ENCODE measurements at places on chromosomes 1 and 21. TPM values are rescaled to one million over a fixed set of nuclear protein-coding genes. Genes with fewer than 3 reads are reported as not detected.

GRCh38 chr1:52659851-52660596 is 27.1 kb downstream of the SHISAL2A start:
- no peaks in the 10 kb centered on the region for H3K4me1 ChIP-seq
- H3K27ac ChIP-seq, result no peak overlapping the region
- DNase-seq, result no peak
- H3K4me3 ChIP-seq, result no peak overlapping the region

ATG4C gene
- 11.5 TPM for total RNA-seq

DNA sequence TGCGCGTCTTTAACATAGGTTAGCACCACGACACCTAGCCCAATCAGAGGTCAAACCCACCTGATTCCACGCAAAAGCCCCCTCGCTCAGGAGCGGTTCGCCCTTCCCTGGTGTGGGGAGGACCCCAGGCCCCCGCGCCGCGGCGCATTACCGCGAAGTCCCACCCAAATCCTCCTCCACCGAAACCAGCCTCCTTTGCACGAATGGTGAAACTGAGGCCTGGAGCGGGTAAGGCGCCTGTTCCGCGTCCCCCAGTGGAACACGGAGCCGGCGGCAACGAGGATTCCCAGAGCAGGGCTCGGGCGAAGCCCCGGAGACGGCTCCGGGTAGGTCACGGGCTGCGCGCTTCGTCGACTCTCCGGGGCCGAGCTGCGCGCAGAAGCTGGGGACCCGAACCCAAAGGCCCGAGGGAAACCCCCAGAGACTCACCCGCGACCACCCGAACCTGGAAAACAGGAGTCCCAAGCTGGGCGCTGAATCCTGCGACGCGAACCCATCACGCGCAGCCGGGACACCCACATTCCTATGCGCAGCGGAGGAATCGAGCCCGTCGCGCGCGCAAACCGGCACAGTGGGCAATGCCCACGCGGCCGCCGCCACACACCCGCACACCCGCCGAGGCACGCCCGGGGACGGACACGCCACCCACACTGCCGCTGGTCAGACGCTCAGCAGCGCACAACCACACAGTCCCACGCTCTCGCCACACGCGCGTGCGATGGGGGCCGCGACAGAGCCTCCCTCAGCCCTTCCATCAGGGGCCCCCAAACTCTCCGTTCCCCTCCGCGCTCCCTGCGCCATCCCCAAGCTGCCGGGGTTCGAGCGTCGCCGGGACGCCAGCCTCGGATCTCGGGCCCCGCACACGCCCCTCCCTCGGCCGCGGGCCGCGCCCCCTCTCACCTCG is 507 bp downstream of the GLIS1 start:
- no peak overlapping the region for H3K27ac ChIP-seq
- DNase-seq, result peak; percentile 4
- H3K4me1 ChIP-seq, result peaks cover 10% of the 10 kb centered on the region
- H3K36me3 ChIP-seq, result no peaks in the 10 kb centered on the region

GRCh38 chr1:168081373-168082007 is 55.2 kb downstream of the GPR161 start:
- no peak overlapping the region for H3K27ac ChIP-seq
- H3K27me3 ChIP-seq, result no peaks in the 10 kb centered on the region
- no peak overlapping the region for H3K4me3 ChIP-seq
- peaks cover 11% of the 10 kb centered on the region for H3K36me3 ChIP-seq

GRCh38 chr1:226714148-226714547 is 24.9 kb downstream of the ITPKB start:
- H3K36me3 ChIP-seq, result peaks cover 26% of the 10 kb centered on the region
- H3K27ac ChIP-seq, result no peak overlapping the region
- no peaks in the 10 kb centered on the region for H3K27me3 ChIP-seq
- H3K4me3 ChIP-seq, result no peak overlapping the region
- H3K4me1 ChIP-seq, result peaks cover 56% of the 10 kb centered on the region

SLFNL1 gene
- 0.19 TPM for total RNA-seq

GRCh38 chr21:42107881-42108553 is 36.9 kb downstream of the UMODL1 start:
- no peaks in the 10 kb centered on the region for H3K36me3 ChIP-seq
- DNase-seq, result no peak
- H3K27me3 ChIP-seq, result no peaks in the 10 kb centered on the region
- H3K27ac ChIP-seq, result peak overlapping the region; percentile 47
- peaks cover 40% of the 10 kb centered on the region for H3K4me1 ChIP-seq

DNA sequence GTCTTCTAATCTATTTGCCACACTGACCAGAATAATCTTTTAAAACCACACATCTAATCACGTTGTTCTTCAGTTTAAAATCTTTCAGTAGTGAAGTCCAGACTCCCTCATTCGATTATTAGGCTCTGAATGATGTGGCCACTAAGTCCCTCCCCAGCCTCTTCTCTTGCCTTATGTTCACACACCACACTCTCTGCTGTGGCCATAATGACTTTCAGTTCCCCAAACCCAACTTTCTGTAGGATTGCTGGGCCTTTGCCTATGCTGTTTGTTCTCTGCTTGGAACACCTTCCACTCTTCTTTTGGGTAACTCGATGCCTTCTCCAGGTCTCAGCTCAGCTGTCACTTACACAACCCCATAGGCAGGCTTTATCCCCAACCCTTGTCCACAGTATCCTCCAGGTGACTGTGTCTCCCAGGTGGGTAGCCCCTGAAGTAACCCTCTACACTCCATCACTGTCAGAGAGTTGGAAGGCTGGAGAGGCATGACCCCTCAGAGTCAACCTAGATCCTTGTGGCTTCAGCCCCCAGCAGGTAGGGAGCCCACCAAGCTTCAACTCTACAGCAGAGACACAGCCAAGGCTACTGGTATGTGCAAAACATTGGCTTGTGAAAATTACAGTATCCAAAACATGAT is 8.4 kb upstream of the SLC37A1 start:
- H3K36me3 ChIP-seq, result no peaks in the 10 kb centered on the region
- H3K27ac ChIP-seq, result no peak overlapping the region
- no peaks in the 10 kb centered on the region for H3K27me3 ChIP-seq

GRCh38 chr1:156468693-156469345 is 31.8 kb downstream of the MEF2D start:
- H3K36me3 ChIP-seq, result peaks cover 84% of the 10 kb centered on the region
- no peak for DNase-seq
- no peaks in the 10 kb centered on the region for H3K4me1 ChIP-seq
- H3K27ac ChIP-seq, result no peak overlapping the region

DNA sequence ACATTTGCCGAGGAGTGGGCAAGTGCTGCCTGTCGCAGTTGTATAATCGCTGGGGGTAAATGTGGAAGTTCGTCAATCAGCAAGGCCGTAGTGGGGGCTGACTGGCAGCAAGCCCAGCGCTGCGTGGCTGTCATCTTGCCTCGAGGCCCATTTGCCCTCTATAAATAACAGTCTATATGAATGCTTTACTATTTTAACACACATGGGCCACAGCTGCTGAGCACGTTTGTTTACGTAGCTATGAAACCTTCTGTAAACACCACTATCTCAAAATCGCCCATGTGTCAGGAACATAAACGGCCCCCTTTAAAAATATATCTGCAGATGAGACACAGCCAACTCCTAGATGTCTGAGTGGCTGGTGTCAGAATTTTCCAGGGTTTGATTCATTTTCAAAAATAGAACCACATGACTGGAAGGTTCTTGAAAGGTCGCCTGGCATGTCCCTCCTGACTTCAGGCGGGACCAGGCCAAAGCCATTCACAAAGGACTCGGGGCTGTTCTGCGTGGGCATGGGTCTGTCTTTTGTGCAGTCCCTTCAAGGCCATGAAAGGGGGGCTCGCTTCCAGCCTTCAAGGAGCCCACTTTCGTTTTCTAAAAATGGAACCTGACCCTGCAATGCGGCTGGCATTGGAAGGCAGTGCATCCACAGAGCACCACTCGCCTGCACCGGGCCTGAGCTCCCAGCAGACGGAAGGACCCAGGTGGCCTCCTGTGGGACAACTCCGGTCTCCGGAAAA is 205.5 kb downstream of the KCNJ6 start:
- H3K4me3 ChIP-seq, result no peak overlapping the region
- no peaks in the 10 kb centered on the region for H3K27me3 ChIP-seq
- no peaks in the 10 kb centered on the region for H3K36me3 ChIP-seq
- no peaks in the 10 kb centered on the region for H3K4me1 ChIP-seq

PATJ gene
- 8.6 TPM for total RNA-seq

BCL2L15 gene
- total RNA-seq, result 0.76 TPM

AMY1A gene
- 0.05 TPM for total RNA-seq

- no peak overlapping the region for H3K27ac ChIP-seq
- peaks cover 12% of the 10 kb centered on the region for H3K4me1 ChIP-seq
- DNase-seq, result no peak
- H3K36me3 ChIP-seq, result no peaks in the 10 kb centered on the region
- no peak overlapping the region for H3K4me3 ChIP-seq
These were observed 89.5 kb upstream of the DPH5 start for GRCh38 chr1:101115112-101115511.

- no peak overlapping the region for H3K4me3 ChIP-seq
- H3K4me1 ChIP-seq, result no peaks in the 10 kb centered on the region
- no peak overlapping the region for H3K27ac ChIP-seq
- DNase-seq, result no peak
- H3K36me3 ChIP-seq, result no peaks in the 10 kb centered on the region
These were observed 533.4 kb downstream of the MATN1 start for GRCh38 chr1:30189818-30190500.

KRTAP11-1 gene
- 0.09 TPM for total RNA-seq

- H3K4me3 ChIP-seq, result no peak overlapping the region
- H3K4me1 ChIP-seq, result no peaks in the 10 kb centered on the region
- no peaks in the 10 kb centered on the region for H3K36me3 ChIP-seq
- no peaks in the 10 kb centered on the region for H3K27me3 ChIP-seq
- H3K27ac ChIP-seq, result no peak overlapping the region
- DNase-seq, result no peak
These were observed 90.8 kb upstream of the TNFSF4 start for GRCh38 chr1:173297798-173298391.

- no peak overlapping the region for H3K4me3 ChIP-seq
- no peaks in the 10 kb centered on the region for H3K27me3 ChIP-seq
- no peak for DNase-seq
- H3K27ac ChIP-seq, result peak overlapping the region; percentile 20
These were observed 5.2 kb downstream of the RCSD1 start for GRCh38 chr1:167635156-167635648.

CFAP107 gene
- total RNA-seq, result not detected

DNA sequence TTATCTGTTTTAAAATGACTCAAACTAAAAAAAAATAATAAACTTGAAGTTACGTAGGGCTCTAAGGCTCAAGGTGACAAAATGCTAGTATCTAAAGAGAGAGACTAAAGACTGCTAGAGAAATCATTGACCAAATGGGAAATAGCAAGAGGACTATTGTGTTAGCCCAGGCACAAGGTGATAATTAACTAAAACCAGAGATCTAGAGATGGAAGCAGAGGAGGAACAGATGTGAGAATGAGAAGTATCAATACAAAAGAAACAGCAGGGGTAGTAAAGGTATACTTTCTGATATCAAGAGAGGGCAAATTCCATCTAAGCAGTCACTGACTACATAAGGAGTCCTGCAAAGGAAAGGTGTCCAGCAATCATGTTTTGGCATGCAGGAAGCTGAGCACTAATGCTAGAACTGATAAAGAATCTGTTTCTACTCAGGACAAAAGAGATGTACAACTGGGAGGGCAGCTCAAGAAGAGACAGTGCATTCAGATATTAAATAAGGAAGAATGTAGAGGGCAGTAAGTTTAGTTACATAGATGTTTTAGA is 100.2 kb upstream of the GNG4 start:
- H3K27me3 ChIP-seq, result no peaks in the 10 kb centered on the region
- H3K4me1 ChIP-seq, result no peaks in the 10 kb centered on the region
- DNase-seq, result no peak
- H3K4me3 ChIP-seq, result no peak overlapping the region

DNA sequence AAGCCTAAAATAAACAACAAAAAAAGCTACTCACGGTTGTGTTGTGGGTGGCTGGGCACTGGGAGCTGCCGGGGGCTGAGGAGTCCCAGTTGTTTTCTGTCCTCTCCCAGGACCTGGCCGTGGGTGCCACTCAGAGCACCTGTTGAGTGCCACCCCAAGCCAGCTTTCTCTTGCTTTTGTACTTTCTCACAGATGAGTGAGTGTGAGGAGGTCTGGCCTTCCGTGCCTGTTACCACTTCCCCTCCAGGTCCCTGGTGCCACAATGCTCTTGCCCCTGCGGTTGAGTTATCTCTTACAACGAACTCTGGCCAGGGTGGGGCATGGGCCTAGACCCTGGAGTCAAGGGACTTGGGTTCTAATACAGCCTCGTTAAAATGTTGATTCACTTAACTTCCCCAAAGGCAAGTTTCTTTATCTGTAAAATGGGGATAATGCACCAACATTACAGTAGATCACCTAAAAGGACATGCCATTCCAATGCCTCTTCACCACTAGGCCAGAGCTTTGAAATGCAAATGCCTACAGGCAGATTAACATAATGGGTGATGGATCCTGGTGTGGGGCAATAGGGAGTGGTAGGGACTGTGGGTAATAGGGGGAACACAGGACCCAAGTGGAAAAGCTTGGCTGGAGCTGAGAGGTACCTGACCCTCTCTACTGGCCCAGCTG is at the start of gene CNR2:
CNR2 (minus strand) TSS at position 151 of the 669 bp plus-strand sequence. CDS start 37,745 bp downstream, outside the sequence.
- no peak within 1 kb of the TSS for H3K4me3 ChIP-seq
- no peak for DNase-seq
- H3K27ac ChIP-seq, result no peak within 1 kb of the TSS
- no peaks in the 10 kb centered on the region for H3K36me3 ChIP-seq
- peaks cover 62% of the 10 kb centered on the region for H3K4me1 ChIP-seq
- H3K27me3 ChIP-seq, result no peaks in the 10 kb centered on the region

DNA sequence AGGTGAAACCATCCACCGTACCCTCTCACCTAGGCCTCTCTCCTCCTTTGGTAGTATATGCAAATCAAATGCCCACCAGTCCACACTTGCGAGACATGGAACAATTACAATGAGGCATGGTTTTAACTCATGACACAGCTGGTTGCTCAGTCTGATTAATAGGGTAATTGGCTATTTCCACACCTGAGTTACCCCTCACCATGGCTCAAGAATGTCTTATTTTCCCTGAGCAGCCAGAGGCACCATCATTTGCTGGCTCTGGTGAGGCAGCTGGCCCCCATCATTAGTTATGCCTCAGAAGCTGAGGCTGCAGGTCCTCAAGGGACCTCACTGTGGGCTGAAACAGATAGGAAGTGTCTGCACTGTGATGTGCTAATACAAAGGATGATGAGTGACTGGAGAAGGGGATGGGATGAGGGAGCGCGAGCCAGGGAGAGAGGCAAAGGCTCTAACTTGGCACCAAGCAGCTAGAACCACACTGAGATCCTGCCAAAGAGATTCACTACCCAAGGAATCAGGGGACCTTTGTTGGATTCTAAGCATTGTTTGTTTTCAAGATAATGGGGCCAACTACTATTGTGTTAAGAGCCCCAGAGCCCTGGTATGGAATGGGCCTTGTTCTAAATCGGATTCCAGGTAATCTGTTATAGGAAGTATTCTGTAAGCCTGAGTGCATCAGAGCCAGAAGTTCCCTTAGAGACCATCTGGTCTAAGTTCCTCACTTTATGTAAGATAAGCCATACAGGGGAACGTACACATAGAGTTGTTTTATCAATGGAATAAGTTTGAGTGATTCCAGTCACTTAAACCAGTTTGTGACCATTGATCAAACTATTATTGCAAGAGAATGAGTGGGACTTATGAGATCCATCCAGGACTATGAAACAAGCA is 80.0 kb upstream of the CNTN2 start:
- DNase-seq, result no peak
- H3K27me3 ChIP-seq, result peaks cover 15% of the 10 kb centered on the region
- H3K4me1 ChIP-seq, result no peaks in the 10 kb centered on the region
- H3K36me3 ChIP-seq, result no peaks in the 10 kb centered on the region
- H3K27ac ChIP-seq, result no peak overlapping the region

- H3K27ac ChIP-seq, result no peak overlapping the region
- H3K4me3 ChIP-seq, result no peak overlapping the region
- H3K36me3 ChIP-seq, result no peaks in the 10 kb centered on the region
These were observed 101.5 kb downstream of the KCNN3 start for GRCh38 chr1:154768456-154769125.

TSPAN2 gene
- 4.5 TPM for total RNA-seq

- H3K4me1 ChIP-seq, result peaks cover 32% of the 10 kb centered on the region
- no peaks in the 10 kb centered on the region for H3K36me3 ChIP-seq
- H3K27ac ChIP-seq, result peak overlapping the region; percentile 66
- no peak for DNase-seq
These were observed 26.4 kb upstream of the IFNAR2 start for GRCh38 chr21:33203371-33203724.

Data from thymus (tissue), 14 donors.